ENCODE measurements at places on chromosomes 13 and 19.

- no peak for DNase-seq
These were observed 33.6 kb downstream of the TNFSF11 start for GRCh38 chr13:42607546-42607945.

GRCh38 chr19:27794494-27795042 is 1418.4 kb downstream of the UQCRFS1 start:
- DNase-seq = no peak

GRCh38 chr19:8004723-8005513 is 523 bp downstream of the ELAVL1 start:
- no peak for DNase-seq

DNA sequence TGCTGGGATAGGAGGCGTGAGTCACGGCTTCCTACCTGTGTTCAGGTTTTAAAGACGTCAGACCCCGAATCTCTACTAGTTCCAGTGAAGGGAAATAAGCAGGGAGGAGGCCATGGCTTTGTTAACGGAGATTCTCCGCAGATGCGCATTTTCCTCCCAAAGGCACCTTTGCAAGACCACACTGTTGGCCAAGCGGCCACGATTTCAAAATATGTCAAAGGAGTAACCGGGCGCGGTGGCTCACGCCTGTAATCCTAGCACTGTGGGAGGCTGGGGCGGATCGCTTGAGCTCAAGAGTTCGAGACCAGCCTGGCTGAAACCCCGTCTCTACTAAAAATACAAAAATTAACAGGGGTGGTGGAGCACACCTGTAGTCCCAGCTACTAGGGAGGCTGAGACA is 21.9 kb downstream of the ZNF763 start:
- DNase-seq = no peak

DNA sequence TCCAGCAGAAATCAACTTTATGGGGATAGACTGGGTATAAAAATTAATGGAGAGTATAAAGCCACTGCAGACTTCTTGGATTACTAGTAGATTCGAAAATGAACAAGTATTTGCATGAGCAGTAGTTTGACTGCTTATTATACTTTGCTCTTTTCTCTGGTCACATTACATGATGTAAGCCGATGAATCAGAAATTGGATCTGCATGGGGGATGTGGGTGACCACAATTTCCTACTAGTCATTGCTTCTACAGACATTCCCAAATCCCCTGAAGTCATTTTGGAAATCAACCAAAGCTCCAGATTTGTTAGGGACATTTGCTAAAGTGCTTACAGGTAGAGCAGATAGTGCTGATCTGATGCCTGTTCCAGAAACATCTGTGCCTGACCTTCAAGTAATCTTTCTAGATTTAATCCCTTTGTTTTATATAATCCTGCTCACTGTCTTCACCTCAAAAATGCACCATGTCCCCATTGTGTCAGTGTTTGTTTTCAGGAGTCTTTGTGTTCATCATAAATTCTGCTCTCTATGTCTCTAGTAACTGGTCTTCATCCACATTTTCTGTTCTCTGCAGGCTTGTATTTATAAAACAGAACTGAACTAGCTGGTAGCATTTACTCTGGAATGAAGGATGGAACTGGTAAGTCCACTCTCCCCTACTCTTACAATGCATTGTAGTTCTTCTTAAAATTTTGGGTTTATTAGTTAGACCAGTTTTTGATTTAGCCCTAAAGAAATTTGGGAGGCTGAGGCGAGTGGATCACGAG is 201.5 kb upstream of the CSNK1A1L start:
- DNase-seq = peak; percentile 45

DNA sequence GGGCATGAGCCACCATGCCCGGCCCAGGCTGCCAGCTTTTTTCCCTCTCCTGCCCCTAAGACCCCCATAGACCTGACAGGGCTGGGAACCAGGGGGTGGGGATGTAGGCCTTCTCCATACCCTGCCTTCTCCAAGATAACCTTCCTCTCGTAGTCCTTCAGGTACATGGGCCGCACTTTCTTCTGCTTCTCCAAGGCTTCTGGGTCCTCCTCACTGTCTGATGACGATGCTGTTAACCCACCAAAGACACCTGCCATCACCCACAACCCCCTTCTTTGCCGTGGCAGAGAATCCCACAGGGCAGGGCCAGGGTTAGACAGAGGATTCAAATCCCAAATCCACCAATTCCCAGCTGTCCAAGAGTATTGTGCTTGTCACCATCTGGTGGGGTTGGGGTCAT is 3.2 kb downstream of the KRI1 start:
- no peak for DNase-seq

DNA sequence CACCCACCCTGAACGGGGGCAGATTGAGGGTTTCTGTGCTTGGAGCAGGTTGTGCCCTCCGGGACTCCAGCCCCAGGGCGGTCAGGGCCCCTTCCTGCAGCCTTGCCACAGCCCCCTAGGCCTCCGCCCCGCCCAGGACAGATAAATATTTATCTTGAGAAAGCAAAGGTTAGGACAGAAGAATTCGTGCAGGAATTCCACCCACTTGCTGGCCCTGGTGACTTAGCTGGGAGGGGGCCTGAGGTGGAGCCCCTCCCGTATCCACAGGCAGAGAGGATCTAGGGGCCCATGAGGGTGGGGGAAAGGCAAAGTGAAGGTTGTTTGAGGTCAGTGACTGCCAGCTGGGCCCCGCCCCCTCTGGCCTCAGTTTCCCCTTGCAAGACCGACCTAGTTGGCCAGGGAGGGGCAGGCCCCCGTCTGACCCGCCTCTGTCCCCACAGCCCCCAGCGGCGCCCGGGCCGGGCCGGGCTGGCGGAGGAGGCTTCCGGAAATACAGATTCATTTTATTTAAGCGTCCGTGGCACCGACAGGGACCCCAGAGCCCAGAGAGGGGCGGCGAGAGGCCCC is 5.2 kb downstream of the MIDN start:
- DNase-seq = no peak

- DNase-seq = peak; percentile 23
These were observed 89.3 kb downstream of the TM9SF2 start for GRCh38 chr13:99590519-99591011.

GRCh38 chr19:49331616-49332055 is 3.6 kb upstream of the CD37 start:
- peak; percentile 49 for DNase-seq

GRCh38 chr13:29474991-29475390 is 120.5 kb downstream of the SLC7A1 start:
- DNase-seq = no peak

- DNase-seq = no peak
These were observed 39.6 kb downstream of the COL4A2 start for GRCh38 chr13:110346661-110347067.

GRCh38 chr13:48761256-48761655 is 107.5 kb downstream of the CYSLTR2 start:
- no peak for DNase-seq

DNA sequence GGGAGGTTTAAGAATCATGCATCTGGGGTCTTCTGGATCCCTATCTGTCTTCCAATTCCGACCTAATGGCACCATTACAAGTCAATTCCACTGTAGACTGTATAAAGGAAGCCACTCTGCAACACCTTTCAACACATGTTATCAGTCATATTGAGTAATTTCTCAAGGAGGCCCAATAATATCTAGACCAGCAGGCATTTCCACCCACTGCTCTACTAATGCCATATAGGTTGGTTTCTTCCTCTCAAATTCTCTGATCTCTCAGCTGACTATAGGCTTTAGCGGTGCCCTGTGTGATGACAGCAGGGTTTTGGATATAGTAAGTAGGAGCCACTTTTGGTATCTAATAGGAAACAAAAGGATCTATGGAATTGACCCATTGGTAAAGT is 12.4 kb upstream of the ITM2B start:
- DNase-seq = no peak

DNA sequence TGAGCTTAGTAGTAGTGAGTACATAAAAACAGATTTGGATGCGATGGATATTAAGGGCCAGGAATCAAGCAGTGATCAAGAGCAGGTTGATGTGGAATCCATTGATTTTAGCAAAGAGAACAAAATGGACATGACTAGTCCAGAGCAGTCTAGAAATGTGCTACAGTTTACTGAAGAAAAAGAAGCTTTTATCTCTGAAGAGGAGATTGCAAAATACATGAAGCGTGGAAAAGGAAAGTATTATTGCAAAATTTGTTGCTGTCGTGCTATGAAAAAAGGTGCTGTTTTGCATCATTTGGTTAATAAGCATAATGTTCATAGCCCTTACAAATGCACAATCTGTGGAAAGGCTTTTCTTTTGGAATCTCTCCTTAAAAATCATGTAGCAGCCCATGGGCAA is 11.4 kb downstream of the CHAMP1 start:
- no peak for DNase-seq

- no peak for DNase-seq
These were observed 28.0 kb downstream of the CARS2 start for GRCh38 chr13:110677731-110678545.

GRCh38 chr19:29260477-29261317 is 47.7 kb upstream of the UQCRFS1 start:
- peak; percentile 28 for DNase-seq

DNA sequence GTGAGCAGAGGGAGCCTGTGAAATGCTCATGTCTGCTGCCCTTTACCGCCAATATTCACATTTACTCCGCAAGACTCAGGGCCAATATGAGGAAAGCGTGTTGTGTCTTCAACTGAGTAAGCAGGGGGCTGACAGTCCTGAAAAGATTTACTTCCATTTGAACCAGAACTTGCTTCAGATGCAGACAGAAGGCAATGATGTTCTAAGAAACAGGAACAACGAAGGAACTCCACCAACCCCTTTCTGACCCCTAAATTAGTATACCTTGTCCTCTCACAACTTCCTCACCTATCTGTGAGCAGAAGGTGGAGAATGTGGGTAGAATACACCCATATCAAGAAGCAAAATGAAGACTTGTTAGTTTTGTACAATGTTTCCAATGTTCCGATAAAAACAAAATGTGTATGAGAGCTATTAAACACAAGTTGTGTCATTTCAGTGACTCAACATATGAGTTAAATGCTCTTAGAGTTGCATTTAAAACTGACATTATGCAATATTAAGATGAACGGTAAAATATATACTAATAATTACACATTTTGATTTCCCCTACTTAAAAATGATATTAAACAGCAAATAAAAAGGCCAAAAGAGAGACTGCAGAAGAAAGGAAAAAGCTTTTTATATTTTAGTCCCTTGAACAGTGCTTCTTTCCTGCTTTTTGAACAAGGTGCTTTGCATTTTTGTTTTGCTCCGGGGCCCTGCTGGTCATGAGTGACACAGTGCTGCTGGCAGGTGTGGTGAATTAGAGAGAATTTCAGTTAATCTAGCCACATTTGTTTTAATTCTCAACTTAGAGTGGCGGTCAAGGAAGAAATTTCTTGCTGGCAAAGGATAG is 16.0 kb downstream of the TMEM272 start:
- no peak for DNase-seq

DNA sequence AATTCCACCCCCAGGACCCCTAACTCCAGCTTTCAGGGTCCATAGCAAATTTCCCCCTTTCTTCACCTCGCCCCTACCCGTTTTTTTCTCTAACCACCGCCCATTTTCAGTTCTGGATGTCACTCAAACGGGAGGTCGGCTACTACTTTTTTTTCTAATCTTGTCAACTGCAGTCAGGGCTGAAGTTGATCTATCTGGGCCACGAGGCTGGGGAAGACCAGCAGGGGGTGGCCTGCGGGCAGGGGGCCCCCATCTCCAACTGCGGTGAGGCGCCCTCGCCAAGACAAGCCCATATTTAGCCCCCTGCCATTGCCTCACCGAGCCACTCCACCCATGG is 748 bp downstream of the LHFPL6 start:
- DNase-seq = no peak

- no peak for DNase-seq
These were observed 2.4 kb upstream of the NFIC start for GRCh38 chr19:3363841-3364500.

DNA sequence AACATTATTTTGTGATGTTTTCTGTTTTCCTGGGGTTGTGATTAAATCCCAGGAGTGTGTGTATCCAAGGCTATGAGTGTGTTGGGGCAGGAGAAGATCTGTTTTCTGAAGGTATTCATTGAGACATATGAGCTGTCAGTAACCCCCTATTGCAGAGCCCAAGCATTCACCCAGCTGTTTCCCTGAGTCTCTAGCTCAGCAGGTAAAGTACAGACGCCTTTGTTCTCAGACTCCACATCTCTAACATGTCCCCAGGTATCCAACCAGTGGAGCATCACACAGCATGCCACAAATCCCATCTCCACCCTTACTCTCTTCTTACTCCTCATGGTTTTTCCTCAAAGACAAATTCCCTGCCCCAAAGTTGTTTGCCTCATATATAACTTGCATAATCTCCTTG is 213.6 kb downstream of the PCDH20 start:
- DNase-seq = no peak

DNA sequence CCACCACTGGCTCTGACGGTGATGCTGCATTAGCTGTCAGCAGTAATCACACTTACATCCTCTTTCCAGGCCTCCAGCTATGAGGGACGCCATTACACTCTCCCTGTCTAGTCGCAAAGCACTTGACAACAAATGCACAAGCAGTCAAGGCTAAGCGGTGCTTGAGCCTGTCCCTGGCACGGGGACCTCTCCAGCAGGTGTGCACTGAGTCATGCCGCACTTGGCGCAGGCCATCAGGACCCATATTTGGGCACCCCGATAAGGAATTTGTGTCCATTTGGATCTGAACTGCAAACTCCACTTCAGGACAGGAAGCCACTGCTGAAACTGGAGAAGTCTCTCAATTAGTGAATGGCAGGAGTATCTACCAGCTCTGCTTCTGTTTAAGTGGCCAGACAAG is 301.9 kb upstream of the OBI1 start:
- no peak for DNase-seq

DNA sequence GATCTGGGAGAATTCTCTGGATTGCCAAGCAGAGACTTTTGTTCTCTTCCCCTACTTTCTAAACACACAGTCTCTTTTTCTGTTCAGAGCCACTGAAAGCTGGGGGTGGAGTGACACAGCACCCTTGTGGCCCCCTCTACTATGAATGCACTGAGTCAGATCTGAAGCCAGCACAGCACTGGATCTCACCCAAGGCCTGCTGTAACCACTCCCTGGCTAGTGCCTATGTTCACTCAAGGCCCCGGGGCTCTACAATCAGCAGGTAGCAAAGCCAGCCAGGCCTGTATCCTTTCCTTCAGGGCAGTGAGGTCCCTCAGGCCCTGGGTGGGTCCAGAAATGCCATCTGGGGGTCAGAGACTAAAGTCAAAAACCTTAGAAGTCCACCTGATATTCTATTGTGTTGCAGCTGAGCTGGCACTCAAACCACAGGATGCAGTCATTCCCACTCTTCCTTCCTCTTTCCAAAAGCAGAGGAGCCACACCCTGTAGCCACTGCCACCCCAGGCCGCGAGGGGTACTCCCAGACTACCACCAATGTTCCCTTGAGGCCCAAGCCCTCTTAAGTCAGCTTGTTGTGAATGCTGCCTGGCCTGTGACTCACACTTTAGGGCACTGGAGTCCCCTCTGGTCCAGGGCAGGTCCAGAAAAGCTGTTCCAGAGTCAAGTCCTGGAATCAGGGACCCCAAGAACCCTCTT is 110.1 kb upstream of the RXFP2 start:
- DNase-seq = no peak

DNA sequence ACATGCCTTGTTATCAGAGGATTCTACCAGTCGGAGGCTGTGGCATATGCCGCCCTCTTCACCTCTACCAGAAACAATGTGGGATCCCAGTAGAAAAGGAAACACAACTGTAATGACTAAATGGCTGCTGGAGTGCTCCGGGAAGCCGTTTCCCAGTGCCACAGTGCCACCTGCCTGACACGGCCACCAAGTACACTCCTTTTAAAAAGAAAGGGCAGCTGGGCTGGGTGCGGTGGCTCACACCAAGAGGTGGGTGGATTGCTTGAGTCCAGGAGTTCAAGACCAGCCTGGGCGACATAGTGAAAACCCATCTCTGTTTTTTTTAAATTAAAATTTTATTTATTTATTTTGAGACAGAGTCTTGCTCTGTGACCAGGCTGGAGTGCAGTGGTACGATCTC is 67.3 kb downstream of the TRPM4 start:
- peak; percentile 77 for DNase-seq

- DNase-seq = no peak
These were observed 14.5 kb downstream of the PPFIA3 start for GRCh38 chr19:49133621-49134454.
